ENCODE measurements at places on chromosomes 7 and 10. TPM values are rescaled to one million over a fixed set of nuclear protein-coding genes. Genes with fewer than 3 reads are reported as not detected.

IFIT1B gene
- total RNA-seq = not detected

FAM131B gene
- total RNA-seq = 0.53 TPM

CCL24 gene
- total RNA-seq = not detected

PILRA gene
- total RNA-seq = not detected

CPN1 gene
- not detected for total RNA-seq

Data from bronchial epithelial cell (primary cell).